ENCODE measurements at places on chromosomes 1 and 21. TPM values are rescaled to one million over a fixed set of nuclear protein-coding genes. Genes with fewer than 3 reads are reported as not detected.
A peak's percentile ranks its signal among the peaks of the same experiment; 100 is the strongest.

Gene CORT
- polyA plus RNA-seq, result 0.99 TPM

Gene SERPINC1
- not detected for polyA plus RNA-seq

- DNase-seq, result no peak
These were observed 104.5 kb upstream of the LMO4 start for GRCh38 chr1:87224201-87224600.

- DNase-seq, result no peak
These were observed 6.8 kb downstream of the AKIRIN1 start for GRCh38 chr1:38997901-38998190.

- DNase-seq, result peak; percentile 37
These were observed 3.7 kb downstream of the PEF1 start for GRCh38 chr1:31640964-31641363.

Gene S100A7
- not detected for polyA plus RNA-seq

Gene C8B
- not detected for polyA plus RNA-seq

Gene CHAF1B
- polyA plus RNA-seq, result 9.0 TPM

- no peak for DNase-seq
These were observed 10.5 kb downstream of the SERINC2 start for GRCh38 chr1:31423418-31423947.

Gene CACHD1
- 12.6 TPM for polyA plus RNA-seq
